ENCODE measurements at places on chromosomes 3 and 15.
A peak's percentile ranks its signal among the peaks of the same experiment; 100 is the strongest.

- DNase-seq = no peak
These were observed 32.6 kb upstream of the SENP5 start for GRCh38 chr3:196835086-196835485.

DNA sequence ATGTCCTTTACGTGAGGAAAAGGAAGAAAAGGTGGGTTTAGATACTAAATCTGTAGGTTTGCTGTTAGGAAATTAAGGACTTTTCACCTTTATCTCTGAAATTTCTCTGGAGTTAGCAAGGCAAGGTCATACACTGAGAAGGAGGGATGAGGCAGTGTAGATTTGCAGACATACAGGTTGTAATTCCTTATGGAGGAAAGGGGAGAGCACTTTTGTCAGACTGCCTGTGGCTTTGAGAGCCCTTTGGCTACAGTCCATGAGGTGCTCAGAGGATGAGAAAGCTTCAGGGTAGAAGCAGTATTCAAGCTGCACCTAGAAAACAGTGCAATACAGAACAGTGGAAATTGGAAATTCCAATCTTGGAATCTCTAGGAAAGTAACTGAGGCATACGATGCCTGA, 8.3 kb downstream of the RPL14 start:
- DNase-seq = no peak

DNA sequence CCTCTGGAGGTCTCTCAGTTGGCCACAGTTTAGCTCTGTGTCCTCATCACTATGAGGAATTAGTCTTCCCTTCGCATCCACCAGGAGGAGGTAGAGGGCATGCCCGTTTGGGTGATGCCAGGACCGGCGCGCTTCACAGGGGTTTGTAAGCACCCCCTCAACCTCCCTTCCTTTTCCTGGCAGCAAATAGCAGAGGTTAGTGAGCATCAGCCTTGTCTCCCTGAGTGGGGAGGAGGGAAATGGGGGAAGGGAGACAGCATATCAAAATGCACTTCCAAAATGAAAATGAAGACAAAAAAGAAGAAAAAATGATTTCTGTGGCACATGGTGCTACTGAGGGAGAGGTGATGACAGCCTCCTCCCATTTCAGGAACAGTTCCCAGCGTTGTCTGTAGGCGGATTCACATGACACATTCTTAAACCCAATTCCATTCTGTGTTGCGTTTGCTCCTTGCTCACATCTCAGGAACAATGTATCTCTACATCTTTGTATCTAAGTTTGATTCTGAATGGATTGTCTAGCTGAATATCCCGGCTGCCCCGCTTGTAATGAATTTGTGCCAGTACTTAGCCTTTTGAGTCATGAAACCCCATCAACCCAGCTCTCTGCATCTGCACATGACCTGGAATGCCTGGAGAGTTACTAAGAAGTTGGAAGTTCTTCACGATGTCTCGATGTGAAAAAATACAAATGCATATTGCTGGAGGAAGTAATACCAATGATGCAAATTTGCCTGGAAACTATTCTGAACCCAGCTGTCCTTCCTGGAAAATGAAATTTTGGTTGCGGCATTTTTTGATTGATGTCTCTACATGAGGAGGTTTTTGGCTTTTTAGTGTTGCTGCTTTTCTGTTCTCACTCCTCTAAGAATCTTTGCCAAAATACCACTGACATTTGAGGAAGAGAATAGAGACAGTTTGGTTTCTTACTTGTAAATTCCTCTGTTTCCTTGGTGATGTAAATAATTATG, 45.2 kb downstream of the TYRO3 start:
- peak; percentile 93 for DNase-seq

DNA sequence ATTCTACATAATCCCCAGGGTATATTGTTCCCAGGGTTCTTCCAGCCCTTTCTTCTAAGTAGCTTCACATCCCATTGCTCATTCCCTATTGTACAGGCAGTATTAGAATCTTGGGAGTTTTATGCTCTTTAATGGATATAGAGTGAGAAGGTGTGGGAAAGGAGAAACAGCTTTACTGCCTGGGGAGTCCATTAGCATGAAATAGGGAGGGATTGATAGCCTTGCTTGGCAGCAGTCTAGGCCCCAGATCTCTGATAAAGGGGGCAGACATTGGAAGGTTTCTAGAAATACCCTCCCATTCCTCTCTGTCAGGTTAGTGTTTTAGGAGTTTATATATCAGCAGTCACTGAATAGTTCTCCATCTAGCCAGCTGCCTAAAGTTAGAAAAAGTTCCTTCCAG, 334.3 kb downstream of the UNC13C start:
- DNase-seq = no peak

DNA sequence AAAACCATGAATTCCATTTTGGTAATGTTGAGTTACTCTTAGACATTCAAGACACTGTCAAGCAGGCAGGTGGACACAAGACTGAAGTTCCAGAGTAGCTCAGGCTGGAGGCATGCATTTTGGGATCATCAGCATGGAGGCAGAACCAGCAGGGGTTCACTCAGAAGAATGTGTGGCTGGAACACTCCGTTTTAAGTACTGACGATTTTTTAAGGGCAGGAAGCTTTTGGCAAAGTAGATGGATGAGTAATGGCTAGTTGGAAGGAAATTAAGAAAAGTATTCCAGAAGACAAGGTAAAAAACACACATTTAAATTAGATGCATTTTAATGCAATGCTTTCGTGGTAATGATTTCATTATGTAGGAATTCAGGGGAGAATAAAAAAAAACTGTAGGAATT, 420.4 kb downstream of the ROBO2 start:
- DNase-seq = no peak

GRCh38 chr3:101158374-101158773, 162.0 kb downstream of the IMPG2 start:
- DNase-seq = no peak

- DNase-seq = no peak
These were observed 412.5 kb upstream of the RARB start for GRCh38 chr3:25015599-25015998.

DNA sequence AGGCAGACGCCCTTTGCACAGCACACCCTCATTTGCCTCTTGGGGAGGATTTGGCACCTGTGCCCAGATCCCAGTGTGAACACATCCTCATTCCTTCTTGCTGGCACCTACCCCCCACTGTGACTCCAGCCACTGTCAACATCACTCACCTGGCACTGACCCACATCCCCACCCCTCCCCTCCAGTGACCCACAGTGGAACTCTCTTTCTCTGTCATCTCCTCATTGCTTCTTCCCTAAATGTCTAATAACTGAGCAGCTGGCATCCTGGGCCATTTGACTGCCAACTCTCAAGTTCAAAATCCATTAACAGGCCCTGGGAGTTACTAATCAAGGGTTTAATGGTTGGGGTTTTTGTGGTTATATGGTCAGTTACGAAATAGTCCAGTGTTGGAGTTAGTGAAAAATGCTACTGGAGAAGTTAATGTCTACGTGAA, 14.4 kb downstream of the SNAPC5 start:
- DNase-seq = no peak

- DNase-seq = no peak
These were observed 69.8 kb upstream of the WNT5A start for GRCh38 chr3:55556619-55557537.

GRCh38 chr3:30984855-30985749, 90.6 kb upstream of the GADL1 start:
- DNase-seq = no peak

DNA sequence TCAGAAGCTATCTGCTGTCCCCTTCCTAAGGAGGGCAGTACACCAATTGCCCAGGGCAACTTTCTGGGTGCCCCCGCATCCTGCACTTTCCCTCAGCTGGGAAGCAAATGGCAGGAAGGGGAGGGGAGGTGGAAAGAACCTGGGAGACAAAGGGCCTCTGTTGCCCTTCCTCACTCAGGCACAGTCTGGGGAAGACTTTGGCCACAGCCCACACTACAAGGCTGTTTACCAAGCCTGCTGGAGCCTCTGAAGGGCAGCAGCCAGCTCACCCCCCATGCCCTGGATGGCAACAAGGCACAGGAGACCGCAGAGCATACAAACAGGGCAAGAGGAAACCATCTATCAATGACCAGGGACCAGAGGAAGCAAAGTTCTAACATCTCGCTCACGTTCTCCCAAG, 42.4 kb downstream of the ARRDC4 start:
- no peak for DNase-seq

DNA sequence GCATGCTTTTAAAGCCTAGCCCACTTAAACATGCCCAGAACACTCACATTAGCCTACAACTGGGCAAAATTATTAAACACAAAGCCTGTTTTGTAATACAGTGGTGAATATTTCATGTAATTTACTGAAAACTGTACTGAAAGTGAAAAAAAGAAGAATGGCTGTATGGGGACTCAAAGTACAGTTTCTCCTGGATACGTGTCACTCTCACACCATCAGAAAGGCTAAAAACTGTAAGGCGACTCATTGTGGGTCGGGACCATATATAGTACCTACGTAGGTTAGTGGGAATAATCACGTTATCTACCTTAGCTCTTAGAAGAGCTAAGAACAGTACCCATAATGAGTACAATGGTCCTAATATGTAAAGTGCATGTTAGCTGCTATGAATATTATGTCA, 80.2 kb upstream of the SPATA12 start:
- DNase-seq = no peak

DNA sequence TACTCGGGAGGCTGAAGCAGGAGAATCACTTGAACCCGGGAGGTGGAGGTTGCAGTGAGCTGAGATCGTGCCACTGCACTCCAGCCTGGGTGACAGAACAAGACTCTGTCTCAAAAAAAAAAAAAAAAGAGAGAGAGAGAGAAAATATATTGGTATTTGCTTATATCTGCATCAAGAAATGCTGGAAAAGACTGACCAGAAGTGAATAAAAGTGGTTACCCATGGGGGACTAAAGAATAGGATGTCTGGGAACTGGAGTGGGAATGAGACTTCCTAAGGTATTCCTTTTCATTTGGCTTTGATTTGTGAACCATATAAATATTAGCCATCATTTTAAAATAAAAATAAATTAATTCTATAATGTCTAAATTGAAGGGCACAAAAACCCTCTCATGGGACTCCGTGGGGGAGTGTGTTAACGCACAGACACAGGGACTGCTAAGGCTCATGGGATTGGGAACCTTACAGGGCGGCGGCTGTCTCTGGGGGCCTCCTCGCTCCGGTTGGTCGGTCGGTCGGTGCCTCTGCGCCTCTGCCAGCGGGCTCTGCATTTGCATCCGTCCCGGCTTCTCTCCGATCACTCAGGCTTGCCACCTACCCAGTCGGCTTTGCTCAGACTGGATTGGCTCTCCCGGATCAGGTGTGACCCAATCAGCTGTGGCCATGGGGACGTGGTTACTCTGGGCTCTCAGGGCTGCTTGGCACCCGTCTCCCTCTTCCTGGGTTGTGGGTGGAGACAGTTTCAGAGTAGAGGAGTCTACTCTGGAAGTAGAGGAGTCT, 12.7 kb upstream of the TSPAN3 start:
- peak; percentile 90 for DNase-seq

DNA sequence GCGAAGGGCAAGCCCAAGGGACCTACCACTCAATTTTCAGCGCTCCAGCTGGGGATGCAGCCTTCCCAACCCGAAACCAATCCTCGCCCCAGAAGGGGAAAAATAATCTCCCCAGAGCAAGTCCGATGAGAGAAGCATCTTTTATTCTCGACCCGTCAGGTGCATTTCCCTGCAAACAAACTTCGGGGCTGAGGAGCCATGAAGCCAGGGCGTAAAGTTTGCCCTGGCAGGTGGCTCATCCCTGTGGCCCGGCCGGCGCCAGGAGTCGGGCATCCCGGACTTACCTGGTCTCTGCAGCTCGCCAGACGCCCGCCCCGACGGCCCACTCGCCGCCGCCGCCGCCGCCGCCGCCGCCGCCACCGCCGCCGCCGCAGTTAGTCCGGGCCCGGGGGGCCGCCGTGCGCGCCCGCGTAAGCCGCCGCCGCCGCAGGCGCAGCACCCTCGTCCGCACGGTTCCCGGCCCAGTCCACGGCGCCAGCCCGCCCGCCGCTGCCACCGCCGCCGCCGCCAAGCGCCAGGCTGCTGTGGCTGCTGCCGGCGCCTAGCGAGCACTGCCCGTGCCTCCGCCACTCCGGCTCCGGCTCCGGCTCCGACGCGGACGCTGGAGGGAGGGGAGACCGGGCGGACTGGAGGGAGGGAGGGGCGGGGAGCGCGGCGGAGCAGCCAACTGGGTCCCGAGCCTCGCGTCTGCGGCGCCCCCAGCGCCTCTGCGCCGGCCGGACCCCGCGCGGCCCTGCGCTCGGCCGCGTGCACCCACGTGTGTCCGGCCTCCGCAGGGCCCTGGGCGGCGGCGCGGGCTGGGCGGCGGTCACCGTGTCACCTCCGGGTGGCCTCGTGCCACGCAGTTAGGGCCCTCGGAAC, at the start of gene CNTN3:
CNTN3 (minus strand) TSS at position 553 of the 861 bp plus-strand sequence. CDS start 93,547 bp downstream, outside the sequence.
- no peak for DNase-seq

GRCh38 chr3:71709908-71710511, 15.2 kb downstream of the EIF4E3 start:
- no peak for DNase-seq

DNA sequence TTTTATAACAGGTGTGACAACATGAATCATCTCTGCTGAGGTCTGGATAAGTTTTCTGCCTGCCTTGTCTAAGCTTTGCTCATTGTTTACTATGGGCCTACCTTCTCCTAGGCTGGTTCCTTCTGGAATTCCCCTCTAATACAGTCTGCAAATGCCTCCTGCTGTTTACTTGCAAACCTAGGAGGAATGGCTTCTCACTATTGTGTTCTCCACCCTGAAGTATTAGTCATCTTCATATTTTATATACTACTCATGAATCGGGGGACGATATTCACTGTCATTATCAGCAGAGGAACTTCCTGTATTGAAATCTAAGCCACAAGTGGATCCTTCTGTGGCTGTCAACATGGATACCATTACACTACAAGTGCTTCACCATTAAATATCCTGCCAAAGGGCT, 154.8 kb downstream of the PLCL2 start:
- no peak for DNase-seq

DNA sequence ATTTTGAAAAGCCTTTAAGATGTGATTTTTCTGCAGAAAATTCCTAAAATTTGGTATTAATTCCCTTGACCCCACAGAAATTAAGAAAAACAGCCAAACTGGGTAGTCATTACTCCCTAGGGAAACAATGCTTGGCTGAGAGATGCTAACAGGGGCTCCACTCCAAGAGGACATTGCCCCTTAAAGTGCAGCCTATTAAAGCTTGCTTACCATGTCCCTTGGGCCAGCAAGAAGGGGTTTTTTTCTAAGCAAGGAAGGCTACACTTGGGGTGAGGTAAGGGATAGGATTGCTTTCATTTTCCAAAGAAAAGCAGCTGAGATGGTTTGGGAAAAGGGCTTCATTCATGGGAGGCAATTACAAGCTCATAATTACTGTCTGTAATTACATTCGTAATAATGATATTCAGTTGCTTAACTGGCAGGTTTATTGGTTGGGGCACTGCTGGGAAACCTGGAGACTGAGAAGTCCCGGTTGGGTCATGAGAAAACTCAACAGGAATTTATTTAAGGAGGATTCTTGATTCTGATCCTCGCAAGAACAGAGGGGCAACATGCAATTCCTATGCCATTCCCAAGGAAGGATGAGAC, 247.5 kb downstream of the NR1D2 start:
- no peak for DNase-seq
